Hematopoietic multipotent progenitor cell treated with erythropoietin and hydrocortisone succinate and interleukin-3 and kit ligand, for 15 days (in vitro differentiated cells): ENCODE measurements at places on chromosomes 5 and 9.

DNA sequence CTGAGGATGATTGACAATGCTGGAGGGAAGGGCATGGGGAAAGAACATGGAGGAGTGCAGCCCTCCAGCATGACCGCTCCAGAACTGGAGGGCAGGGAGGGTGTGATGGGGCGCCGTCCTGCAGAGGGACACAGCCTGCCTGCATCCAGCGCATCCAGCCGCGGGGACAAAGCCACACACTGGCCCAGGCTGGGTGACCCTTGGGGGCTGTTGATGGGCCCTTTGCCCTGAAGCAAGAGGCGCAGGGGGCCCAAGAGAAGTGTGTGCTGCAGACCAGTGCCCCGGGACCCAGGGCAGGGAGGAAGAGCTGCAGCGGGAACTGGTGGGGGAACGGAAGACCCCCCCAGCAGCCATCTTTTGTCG, 169.8 kb upstream of the PPP1R26 start:
- DNase-seq = no peak

DNA sequence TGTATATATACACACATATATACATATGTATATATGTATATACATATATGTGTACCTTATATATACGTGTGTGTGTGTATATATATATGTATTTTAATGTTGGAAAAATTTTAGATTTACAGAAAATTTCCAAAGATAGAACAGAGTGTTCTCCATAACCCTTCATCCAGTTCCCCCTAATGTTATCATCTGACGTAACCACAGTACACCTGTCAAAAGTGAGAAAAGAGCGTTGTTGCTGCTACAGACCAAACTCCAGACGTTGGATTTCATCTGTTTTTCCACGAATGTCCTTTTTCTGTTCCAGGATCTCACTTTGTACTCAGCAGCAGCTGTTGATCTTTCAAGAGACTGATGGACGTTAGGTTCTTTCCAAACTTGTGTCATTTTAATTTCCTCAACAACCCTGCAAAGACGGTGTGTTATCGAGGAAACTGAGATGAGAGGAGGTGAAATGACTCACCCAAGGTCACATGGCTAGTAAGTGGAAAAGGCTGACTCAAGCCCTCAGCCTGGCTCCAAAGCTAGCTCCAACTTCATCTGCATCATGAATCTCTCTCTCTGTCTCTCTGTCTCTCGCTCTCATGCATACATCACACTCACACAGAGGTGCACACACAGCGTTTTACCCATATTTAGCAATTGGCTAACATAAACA, 17.0 kb upstream of the NTNG2 start:
- no peak for DNase-seq

- DNase-seq = peak; percentile 55
These were observed 19.6 kb upstream of the TMEM252 start for GRCh38 chr9:68560071-68560844.

DNA sequence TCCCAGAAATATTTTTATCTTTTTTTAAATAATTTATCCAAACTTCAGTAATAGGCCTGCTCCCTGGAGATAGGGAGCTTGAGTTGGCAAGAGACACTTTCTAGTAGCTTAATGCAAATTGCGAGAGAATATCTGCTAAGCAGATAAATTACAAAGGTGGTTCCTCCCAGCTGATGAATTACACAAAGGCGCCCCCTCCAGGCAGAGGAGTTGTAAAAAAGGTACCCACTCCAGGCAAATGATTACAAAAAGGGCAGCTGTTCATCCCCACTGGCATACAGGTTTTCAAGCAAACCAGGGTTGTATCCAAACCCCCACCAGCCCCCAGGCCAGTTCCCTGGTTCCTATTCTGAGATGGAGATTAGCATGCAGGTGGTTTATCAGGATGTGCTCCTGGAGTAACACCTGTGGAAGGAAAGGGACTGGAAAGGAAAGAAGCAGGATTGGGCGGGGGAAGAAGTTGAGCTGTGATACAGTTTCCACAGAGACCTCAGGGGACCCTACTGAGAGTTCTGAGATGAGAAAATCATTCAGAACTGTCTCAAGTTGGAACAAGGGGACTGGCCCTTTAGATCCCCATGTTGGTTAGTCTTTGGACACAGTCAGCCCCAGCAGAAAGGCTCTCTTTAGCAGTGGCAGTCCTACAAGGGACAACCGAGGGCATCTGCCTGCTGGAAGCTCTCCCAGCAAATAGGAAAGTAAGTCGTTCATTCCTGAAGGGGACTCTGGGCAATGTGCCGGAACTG, 25.5 kb downstream of the ESM1 start:
- DNase-seq = peak; percentile 3

- no peak for DNase-seq
These were observed 670 bp downstream of the CCDC171 start for GRCh38 chr9:15553528-15553898.

DNA sequence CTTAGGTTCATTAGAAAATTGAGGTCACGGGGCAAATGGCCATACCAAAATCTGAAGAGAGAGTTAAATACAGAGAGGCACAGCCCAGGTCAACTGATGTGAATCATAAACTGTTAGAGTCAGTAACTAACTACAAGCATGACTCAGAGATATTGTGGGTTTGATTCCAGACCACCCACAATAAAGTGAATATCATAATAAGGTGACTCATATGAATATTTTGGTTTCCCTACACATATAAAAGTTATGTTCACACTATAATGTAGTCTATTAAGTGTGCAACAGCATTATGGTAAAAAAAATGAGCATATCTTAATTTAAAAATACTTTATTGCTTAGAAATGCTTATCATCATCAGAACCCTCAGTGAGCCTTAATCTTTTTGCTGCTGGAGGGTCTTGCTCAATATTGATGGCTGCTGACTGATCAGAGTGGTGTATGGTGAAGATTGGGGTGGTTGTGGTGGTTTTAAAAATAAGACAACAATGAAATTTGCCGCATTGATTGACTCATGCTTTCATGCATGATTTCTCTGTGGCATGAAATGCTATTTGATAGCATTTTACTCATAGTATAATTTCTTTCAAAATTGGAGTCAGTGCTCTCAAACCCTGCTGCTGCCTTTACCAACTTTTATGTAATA, 53.1 kb upstream of the EDIL3 start:
- DNase-seq = no peak

GRCh38 chr5:154444556-154445421, 1.0 kb upstream of the SAP30L start:
- DNase-seq = peak; percentile 15

GRCh38 chr9:27184556-27185351, 75.7 kb downstream of the TEK start:
- DNase-seq = no peak

- no peak for DNase-seq
These were observed 12.9 kb downstream of the STKLD1 start for GRCh38 chr9:133389025-133389557.

GRCh38 chr9:75715360-75715759, 175.1 kb upstream of the PCSK5 start:
- no peak for DNase-seq

DNA sequence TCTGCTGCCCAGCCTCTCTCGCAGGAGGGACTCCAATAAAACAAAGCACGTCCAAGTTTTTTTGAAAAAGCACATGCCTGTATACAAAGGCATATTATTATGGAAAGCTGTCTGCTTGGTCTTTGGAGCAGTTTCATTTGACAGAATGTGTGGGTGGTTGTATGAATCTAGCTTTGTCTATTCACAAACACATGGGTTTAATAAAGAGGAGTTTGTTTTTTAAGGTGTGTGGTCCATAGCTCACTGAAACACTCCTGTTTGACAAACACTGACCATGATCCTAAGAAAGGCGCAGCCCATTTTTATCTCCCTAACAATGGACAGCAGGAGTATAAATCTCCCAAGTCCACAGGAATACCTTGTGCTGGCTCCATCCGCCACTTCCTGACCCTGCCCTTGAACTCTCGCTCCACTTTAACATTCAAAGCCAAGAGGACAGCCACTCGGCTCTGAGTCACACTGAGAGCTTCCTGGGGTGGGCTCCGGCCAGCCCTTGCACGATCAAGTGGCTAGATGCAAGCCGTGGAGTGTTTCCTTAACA, 371.9 kb downstream of the EBF1 start:
- DNase-seq = no peak

DNA sequence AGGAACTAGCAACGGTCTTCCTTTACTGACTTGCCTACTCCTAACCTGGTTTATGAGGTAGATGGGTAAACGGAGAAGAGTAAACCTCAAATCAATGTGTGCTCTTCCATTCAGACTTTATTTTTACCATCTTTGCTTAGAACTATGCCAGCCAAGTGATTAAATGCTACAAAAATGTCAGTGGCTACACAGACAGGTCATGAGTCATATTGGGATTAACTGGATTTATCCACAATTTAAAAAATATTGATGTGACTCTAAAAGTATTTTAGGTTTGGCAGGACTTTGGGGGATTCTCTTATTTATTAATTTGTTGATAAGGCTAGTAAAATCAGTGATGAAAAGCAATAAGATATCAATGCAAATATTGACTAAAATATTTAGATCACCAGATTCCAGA, 275.0 kb downstream of the PLK2 start:
- DNase-seq = no peak

- no peak for DNase-seq
These were observed 29.2 kb downstream of the TNFSF8 start for GRCh38 chr9:114900942-114901802.

DNA sequence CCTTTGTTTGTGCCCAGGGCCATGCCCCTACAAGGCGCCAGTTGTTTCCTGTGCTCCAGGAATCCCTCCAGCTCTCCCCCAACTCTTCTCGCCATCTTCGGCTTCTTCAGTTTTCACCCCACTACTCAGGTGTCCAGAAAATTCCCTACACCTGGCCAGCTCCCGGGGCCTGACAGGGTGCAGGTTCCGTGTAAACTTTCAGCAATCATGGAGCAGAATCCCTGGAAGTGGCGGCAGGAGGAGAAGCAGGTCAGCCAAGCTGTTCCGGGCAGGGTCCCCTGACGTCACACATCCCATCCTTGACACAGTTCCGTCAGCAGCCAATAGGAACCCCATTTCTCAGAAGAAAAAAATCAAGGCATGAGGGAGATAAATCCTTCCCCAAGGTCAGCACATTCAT, 12.2 kb upstream of the ADGRD2 start:
- no peak for DNase-seq

DNA sequence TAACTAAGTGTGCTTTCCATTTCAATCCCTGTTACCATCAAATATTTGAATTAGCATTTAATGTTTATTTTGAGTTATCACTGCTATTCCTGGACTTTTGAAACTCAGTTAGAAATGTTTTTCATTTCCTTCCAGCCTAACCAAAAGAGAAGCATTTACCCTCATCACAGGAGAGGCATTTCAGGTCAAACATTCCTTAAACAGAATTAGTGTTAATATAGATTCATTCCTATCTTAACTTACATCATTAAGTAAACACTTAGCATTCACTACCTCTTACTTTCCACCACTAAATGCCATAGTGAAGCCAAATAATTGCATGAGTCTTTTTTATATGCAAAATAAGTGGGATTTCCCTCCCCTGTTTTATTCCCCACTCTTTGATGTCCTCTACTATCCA, 136.6 kb upstream of the OR13F1 start:
- DNase-seq = no peak

- DNase-seq = no peak
These were observed 4.3 kb downstream of the RHOBTB3 start for GRCh38 chr5:95735406-95735805.

- no peak for DNase-seq
These were observed 65.3 kb upstream of the SMC2 start for GRCh38 chr9:104028827-104029226.

DNA sequence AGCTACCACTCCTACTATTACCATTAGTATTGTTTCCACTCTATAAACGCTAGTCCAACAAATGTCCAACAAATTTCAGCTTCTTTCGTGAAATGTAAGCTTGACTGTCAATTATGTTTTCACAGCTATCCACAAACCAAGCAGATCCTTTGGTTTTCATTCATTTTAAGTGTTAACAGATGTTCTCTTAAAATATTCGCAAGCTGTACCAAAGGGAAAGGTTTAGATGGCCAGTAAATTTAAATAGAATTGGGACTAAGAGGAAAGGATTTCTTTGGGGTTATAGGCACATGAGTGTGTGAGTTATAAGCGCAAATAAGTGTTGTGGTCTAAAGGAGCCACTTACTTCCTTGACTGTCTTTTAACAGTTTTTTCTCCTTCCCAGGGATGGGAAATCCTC, 136.8 kb upstream of the ADRA1B start:
- DNase-seq = no peak

- DNase-seq = peak; percentile 53
These were observed 92.2 kb downstream of the DOCK8 start for GRCh38 chr9:306907-307306.

DNA sequence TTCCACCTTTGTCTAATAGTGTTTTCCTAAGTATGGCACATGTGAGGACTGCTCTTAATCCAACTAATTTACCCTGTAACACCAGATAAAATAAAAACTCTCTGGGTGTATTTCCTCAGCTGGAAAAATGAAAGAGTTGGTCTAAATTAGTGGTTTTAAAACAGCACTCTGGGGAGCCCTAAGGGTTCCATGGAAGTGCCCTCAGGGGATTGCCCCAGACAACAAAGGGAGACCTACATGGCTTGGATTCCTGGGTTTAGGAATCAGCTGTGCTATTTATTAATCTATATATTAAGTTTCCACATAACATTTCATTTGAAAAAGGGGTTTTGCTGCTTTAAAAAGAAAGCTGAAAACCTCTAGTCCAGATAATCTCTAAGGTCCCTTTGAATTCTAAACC, 20.2 kb downstream of the ADAMTS6 start:
- DNase-seq = no peak
